Epithelial cell of prostate (primary cell): ENCODE measurements at places on chromosomes 5 and 9.

DNA sequence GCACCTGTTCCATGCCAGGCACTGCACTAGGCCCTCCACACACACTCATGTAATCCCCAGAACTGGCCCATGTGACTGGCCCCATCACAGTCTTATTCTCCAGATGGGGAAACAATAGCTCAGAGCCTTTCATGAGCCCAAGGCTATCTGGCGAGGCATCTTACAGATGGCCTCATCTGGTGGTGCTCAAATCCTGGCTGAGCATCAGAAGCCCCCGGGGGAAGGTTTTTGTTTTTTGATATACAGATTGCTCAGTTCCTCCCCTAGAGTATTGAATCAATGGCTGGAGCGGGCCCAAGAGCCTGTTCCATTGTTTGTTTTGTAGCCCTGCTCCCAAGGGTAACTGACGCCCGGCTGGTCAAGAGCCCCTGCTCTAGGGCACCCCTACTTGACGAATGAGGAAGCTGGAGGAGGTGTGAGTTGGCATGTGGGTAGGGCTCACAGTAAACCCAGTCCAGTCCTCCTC lies 145.3 kb upstream of the RAPGEF1 start:
- no peak for DNase-seq

GRCh38 chr5:140734354-140734753 lies 34.1 kb downstream of the ZMAT2 start:
- no peak for DNase-seq

DNA sequence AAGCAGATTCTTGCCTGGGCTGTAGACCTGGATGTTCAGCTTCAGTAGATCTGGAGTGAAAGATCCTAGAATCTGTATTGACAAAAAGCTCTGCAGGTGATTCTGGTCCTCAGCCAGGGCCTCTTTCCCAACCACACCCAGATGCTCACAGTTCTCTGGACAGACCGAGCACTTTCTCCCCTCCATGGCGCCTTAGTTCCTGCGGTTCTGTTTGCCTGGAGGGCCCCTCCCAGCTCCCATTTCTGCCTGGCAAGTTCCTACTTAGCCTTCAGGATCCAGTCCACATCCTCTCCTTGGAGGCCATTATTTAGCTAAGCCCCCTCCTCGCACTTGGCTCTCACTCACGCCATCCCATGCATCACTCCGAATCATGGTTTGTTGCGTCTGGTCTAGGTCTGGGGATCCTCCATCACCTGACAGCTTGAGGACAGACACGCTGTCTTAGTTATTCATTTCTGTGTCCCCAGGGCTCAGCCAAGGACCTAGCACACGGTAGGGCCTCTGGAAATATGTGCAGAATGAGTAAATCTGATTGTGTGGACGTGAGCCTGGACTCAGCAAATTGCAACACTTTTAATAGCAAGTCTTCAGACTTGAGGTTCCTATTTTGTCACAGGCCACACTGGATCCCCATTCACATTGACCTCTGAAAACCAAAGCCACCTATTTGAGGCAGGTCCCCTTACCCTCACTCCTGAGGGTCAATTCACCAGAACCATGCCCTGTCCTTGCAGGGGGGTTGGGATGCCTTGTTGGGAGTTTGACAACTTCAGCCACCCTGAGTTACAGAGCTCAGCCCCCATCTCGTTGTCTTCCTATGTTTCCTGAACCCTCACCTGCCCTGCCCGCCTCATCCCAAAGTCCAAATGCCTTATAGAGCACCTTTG lies 50.7 kb downstream of the COL15A1 start:
- no peak for DNase-seq

DNA sequence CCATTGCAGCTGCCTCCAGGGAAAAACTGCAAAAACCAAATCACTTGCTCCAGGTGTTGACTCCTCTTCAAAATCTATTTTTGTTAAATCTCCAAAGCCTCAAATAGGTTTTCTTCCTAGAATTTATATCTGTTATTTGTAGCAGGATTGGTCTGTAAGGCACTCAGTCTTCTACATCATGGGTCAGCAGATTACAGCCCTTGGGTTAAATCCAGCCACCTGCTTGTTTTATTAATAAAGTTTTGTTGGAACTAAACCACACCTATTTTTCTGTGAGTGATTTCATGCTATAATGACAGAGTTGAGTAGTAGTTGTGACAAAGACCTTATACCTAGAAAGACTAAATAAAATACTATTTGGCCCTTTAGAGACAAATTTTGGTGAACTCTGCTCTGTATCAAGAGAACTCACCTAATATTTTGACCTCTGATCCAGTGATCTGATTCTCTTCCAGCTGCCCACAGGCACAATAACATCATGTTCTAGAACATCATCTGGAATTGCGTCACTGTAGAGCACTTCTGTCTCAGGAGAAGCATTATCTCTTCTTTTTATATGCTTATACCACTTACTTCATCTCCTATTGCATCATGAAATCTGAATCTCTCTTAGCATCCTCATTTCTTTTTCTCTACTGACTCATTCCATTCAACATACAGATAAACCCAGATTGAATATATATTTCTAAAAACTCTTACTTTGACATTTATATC lies 130.1 kb downstream of the RPS23 start:
- no peak for DNase-seq

GRCh38 chr5:135394095-135394494 lies 4.9 kb downstream of the MACROH2A1 start:
- no peak for DNase-seq

DNA sequence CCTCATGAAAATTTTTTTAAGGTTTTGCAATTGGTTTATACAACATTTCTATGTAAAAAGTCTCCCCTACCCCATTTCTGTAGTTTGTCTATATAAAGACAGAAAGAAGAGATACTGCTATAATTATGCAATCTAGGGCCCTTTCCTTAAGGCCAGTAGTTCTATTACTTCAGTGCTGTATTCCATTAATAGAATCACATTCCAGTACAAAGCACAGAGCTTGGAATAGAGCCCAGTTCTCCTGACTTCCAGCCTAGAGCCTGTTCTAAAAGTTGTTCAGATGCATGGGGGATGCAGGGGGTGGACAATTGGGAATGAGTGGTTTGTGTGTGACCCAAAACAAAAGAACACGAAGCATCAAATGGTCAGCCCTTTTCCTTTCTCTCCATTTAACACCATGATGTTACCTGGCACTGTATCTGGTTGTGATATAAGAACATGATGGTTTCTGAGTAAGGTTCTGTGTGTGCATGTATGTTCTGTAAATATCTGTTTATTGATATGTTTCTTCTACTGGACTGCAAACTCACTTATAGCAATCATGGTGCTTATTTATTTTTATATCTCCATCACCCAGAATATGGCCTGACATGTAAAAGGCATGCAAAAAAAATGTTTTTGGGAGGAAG lies 8.2 kb upstream of the GRAMD2B start:
- no peak for DNase-seq

- no peak for DNase-seq
These were observed 103.5 kb downstream of the GCNT1 start for GRCh38 chr9:76562511-76562911.

- no peak for DNase-seq
These were observed 42.7 kb upstream of the CEP72 start for GRCh38 chr5:569358-569867.

- DNase-seq, result no peak
These were observed 1.2 kb downstream of the CCDC107 start for GRCh38 chr9:35659340-35659739.

- no peak for DNase-seq
These were observed 173.1 kb downstream of the KDM4C start for GRCh38 chr9:6930827-6931226.

DNA sequence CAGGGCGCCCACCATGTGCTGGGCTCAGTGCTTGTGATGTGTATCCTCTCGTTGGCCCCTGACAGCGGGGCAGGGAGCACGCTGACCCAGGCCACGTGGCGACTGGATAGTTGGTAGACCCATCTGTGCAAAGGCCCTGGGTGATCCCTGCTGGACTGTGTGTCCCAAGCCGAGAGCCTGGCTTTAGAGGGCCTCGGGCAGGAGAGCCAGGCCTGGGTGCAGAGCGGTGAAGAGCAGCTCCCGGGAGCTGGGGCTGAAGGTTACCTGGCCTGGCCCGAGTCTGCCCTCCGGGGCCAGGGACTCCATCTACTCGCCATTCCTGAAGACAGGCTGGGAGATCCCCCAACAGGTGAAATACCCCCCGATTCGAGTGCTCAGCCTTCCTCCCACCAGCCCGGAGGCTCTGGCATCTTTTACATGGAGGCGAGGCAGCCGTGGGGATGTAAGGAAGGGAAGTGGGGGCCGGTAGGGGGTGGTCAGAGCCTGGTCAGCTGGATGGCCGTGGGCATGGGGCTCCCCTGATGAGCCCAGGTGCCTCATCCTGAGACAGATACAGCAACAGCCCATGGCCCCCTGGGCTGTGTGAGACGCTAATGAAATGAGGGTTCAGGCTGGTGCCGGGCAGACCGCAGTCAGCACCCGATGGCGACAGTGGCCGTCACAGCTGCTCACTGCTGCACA lies 19.0 kb downstream of the NCS1 start:
- DNase-seq, result no peak

DNA sequence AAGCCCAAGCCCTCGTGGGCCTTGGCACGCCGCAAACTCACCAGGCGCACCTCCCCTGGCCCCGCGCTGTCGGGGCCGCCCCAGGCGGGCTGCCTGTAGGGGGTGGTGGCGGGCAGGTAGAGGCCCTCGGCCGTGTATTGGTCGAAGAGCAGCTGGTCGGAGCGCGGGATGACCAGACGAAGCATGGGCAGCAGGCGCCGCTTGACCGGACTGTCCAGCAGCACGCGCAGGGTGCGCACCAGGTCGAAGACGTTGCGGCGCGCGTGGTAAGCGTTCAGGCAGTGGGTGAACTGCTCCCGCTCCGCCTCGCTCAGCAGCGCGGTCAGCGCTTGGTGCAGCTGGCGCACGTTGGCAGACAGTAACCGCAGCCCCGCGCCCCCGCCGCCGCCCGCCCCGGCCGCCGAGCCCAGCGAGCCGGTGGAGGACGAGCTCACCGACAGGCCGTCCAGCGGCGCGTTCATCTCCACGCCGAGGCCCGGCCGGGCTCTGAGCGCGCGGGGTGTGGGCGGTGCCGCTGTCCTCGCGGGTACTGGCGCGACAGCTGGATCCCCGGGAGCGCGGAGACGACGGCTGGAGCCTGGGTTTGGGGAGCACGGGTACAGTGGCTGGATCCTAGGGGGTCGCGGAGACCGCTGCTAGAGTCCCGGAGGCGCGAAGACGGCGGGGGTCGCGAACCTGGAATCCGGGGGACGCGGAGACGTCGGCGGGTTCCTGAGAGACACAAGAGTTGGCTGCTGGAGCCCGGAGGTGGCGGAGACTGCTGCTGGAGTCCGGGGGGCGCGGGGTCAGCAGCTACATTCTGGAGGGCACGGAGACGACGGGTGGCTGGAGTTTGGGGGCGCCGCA lies 709 bp downstream of the WHRN start:
- no peak for DNase-seq

- DNase-seq, result no peak
These were observed 483.0 kb downstream of the SEMA5A start for GRCh38 chr5:9062873-9063272.

- no peak for DNase-seq
These were observed 57.3 kb upstream of the WWC1 start for GRCh38 chr5:168234133-168234532.

DNA sequence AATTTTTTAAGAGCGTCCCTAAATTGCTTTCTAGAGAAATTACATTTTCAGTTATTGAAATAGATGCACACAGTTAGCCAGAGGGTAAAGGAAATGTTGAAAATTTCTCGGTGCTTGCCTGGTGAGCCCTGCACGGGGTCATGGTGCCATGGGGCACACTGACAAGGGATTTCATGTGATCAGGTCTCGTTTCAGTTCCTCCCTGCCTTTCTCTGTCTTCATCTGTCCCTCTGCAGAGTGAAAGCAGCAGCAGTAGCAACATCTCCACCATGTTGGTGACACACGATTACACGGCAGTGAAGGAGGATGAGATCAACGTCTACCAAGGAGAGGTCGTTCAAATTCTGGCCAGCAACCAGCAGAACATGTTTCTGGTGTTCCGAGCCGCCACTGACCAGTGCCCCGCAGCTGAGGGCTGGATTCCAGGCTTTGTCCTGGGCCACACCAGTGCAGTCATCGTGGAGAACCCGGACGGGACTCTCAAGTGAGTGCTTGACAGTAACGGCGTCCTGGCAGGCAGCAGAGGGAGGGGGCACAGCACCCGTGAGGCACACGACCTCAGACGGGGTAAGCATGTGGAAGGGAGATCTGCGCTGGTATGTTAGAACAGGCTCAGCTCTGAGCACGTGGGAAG lies 89.1 kb upstream of the OTULINL start:
- DNase-seq, result no peak

- DNase-seq, result no peak
These were observed 248.5 kb downstream of the AP3B1 start for GRCh38 chr5:78046006-78046405.

- no peak for DNase-seq
These were observed 985.7 kb upstream of the WWC1 start for GRCh38 chr5:167305591-167306213.

DNA sequence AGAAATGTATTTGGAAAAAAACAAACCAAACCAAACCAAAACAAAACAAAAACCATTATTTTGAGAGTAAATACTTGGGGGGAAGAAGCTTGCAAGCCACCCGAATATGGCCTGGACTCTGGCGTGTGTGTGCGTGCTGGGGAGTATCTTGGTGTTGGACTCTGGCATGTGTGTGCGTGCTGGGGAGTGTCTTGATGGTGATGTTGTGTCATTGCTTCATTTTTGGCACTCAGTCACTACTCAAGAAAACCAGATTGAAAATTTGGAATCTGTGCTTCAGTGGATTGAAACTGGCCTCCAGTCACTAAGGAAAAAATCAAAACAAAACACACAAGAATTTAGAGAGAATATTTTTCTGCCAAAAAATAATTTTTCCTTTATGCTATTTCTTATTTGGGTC lies 76.1 kb downstream of the ARRDC3 start:
- no peak for DNase-seq

DNA sequence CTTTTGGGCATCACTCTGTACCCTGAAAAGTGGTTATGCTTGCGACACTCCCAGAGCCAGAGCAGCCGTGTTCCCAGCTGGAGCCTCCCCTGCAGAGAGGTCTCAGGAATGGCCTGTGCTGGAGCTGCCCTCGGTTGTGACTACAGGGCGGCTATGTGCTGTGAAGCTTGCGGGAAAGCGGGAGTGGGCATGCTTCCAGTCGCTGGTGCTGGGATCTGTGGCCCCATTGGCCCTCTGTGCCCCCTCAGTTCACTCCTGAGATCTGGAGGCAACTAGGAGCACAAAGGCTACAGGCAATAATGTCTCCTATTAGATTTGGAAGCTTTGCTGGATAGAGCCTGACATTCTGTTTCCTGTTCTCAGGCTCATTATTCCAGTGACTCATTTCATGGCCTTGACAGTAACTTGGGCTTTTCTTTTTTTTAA lies 56.9 kb downstream of the GPR107 start:
- no peak for DNase-seq

DNA sequence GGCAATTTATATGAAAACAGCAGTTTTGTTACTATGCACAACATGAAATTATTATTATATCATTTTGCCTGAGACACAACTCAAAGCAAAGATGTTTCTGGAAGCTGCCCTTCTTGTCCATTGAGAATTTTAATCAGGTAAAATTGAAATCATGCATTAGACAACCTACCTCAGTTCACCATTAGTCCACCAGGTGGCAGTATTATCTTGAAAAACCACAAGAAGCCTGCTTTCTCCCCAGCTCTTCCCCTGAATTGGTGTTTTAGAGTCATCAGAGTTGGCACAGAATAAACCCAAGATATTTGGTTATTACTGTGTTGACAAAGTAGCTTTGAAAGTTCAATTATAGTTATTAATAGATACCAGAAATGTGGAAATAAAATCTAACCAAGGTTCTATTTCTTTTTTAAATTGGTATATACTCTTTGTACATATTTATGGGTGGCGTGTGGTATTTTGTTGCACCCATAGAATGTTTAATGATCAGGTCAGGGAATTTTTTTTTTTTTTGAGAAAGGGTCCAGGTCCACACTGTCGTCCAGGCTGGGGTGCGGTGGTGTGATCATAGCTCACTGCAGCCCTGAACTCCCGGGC lies 25.7 kb downstream of the UTP15 start:
- peak; percentile 40 for DNase-seq

GRCh38 chr9:113940077-113940476 lies 64.0 kb downstream of the ZNF618 start:
- no peak for DNase-seq
